AG04449 (cell line): ENCODE measurements at places on chromosomes 7 and 10.

DNA sequence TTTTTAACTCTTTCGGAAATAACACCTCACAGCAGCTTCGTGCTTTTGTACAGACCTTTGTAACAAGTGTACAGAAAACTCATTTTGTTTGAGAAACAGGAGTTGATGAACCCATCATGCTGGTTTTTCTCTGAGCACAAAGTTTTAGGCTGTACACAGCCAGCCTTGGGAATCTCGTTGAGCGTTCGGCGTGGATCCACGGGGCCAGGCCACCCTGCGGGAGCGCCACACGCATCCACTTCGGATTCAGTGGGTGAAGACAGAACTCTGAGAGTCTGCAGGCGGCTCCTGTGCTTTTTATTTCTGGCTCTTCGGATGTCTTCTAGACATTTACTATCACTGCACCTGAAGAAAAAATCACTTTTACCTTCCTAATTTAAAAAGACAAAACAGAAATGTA, 131.2 kb downstream of the SMURF1 start:
- no peak for DNase-seq

DNA sequence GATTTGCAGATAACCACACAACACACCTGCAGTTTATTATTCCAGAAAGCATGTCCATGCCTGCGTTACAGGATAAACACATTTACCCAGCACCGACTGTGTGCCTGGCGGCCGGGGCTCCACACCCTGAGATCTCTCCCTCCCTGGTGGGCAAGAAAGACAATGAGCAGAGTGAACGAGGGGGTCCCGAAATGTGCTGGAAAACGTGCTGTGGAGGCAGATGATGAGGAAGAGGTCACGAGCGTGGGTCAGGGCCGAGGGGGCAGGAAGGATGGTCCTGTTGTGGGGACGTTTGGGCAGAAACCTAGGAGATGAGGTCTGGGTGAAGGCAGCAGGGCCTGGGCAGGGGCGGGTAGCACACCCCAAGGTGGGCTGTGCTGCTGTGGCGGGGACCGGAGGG, 86.9 kb downstream of the DYNC2I1 start:
- DNase-seq, result no peak

DNA sequence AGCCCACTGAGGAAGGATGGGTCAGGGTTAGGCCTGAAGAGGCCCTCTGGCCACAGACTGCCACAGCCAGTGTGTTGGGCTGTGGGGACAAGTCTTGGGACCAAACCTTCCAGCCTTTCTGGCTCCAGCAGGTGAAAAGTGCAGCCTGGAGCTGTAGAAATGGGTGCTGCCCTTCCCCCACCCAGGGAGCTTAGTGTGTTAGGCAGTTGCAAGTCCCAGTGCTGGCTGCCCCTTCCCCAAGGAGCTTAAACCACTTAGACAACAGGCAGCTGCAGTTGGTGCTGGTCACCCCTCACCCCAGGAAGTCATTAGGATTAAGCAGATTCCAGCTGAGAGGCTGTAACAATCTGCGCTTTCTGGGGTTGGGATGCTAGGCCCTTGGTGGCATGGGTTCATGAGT, 563.3 kb downstream of the NRG3 start:
- no peak for DNase-seq

DNA sequence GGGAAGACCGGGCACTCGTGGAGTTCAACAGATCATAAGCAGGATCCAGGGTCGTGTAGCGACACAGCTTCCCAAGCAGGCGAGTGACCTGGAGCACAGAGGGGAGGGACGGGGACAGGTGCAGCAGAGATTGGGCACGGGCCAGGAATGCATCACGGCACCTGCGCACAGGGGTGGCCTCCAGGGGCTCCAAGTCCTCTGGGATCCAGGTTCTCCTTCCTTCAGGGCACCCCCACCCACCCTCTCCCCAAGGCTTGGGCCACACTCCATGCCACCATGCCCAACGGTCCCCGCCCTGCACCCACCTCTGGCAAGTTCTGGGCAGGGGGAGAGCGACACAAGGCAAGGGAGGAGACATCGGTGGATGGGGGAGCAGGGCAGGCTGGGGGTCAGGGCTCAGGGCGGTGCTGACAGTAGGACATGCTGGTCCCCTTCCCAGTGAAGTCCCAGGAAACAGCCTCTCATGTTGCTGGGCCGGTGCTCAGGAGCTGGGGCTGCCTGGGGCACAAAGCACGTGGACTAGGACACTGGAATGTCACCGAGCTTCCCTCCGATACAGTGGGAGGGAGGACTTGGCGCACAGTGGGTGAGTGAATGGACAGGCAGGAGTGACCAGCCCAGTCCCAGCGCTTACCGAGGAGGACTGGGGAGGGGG, 597.3 kb downstream of the PTPRN2 start:
- no peak for DNase-seq
